GM12891 (cell line): ENCODE measurements at places on chromosomes 5 and 9.
A peak's percentile ranks its signal among the peaks of the same experiment; 100 is the strongest.

DNA sequence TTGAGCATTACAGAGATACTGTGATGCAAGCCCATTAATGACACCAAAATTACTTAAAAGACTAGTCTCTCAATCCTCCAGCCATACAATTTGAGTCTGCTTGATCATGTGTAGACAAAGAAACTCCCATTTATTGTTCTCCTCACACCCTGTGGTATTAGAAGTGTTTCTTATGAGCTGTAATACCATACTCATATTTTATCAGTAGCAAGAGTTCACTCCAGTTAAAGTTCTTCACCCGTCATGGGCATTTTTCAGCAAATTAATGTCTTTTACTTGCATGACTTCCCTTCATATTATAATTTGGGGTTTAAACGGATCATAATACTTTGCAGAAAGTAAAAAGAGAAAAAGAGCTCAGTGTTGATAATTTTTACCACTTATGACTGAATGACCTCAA, 242.9 kb downstream of the BNC2 start:
- DNase-seq, result no peak

DNA sequence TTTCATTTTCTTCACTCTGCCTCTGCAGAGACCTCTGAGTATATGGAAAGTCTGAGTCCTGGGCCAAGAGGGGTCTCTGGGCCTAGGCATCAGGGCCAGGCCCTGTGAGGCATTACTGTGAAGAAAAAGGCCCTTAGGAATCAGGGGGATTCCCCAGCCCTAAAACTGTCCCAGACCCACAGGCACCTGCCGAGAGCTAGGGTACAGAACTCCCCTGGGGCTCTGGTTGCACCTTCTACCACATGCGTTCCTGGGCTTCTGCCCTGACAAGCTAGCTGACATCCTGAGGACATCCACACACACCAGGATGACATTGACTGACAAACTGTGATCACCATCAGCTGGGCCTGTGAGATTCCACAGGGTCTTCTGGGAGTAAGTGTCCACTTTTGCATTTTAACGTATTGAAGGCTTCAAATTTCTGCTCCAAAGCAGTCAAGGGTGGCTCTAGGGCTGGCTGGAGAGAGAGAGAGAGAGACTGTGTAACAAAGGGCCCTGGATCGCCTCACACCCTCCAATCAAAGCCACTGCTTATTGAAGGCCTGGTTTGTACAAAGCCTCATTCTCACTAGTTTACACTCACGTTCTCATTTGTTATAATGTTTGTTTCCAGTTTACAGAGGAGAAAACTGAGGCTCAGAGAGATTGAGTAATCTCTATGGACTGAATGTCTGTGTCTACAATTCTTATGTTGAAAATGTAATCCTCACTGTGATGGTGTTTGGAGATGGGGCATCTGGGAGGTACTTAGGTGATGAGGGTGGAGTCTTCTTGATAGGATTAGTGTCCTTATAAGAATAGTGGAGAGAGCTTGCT, 45.1 kb downstream of the TGFBI start:
- no peak for DNase-seq

DNA sequence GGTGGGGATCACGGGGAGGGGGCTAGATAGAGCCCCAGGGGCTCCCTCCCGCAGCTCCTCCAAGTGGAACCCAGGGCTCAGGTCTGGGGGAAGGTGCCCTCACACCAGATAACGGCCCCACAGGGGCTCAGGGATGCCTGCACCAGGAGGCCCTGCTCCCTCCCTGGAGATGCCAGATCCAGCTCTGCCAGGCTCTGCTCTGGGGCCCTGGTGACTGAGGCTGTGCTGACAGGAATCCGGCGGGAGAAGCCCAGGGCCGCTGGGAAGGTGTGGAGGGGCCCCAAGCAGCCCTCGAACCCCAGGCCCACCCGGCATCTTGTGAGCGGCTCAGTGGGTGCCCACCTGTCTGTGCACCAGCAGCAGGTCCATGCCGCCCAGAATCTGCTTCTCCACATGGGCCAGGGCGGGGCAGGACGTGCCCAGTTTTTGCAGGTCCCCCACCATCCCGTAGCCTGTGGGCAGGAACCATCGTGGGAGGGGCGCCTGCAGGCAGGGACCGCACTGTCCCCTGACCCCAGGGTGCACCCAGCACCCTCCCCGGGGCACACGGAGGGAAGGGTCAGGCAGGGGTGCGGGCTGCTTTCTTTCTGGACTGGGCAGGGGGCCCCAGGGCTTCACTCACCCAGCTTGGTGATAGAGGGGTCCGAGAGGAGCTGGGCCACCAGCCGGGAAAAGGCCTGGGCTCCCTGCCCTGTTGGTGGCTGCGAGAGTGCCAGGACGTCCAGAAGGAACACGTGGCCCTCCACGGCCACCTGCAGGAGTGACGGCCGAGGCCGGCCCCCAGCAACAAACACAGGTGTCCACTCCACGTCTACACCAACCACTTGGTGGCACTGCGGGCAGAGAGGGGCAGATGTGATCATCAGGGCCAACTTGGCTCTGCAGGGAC, 48.9 kb upstream of the NRARP start:
- DNase-seq, result no peak

DNA sequence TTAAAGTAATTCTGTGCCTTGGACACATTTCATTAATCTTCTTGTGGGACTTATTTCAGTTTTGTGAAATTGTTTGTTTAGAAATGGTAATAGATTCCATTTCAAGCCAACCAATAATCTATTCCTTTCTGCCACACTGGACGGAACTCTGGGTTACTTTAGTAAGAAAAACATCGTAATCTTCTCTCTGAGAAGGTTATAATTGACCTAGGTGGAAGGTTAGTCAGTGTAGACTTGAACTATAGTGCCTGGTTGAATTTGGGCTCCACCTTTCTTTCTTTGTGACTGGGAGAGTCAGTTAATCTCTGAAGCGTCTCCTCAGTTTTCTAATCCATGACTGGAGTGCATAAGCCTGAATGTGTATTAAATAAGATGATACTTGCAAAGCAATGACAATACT, 89.7 kb upstream of the PRLR start:
- DNase-seq, result no peak

DNA sequence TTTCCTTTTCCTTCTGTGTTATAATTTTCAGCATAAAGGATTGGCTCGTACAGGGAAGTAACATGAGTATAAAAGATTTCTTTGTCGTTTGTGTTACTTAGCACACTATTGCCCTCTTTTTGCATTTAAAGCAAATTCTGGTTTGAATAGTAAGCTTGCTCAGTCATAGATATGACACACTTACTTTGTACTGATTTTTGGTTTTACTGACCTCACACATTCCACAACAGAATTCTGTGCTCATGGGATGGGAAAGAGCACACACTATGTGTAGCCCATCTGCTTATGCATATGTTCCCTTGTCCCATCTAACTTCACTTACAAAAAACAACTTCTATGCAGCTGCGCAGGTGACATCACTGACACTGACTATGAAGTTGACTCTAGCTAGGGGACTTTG, 111.9 kb upstream of the MTAP start:
- DNase-seq, result no peak

- no peak for DNase-seq
Measured at GRCh38 chr5:133119233-133119711, 67.5 kb downstream of the HSPA4 start.

- DNase-seq, result no peak
Measured at GRCh38 chr5:56286015-56286884, 53.1 kb upstream of the ANKRD55 start.

DNA sequence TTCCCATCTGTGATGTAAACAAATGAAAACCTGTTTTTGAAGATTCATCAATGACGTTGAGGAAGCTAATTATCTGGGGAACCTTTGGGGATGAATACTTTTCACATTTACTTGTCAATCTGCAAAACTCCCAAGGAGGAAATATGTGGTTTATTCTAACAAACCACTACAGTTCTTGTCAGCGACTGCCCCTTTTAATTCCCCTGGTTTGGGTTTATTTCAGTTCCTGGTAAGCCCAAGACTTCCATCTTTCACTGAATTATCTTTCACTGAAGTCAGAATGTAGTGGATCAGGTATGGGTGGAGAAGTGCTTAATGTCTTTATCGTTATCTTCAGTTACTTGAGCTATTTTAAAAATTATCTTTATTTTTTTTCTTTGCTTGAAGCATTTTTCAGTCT, 40.2 kb downstream of the TLR4 start:
- DNase-seq, result no peak

- no peak for DNase-seq
Measured at GRCh38 chr5:122753500-122753899, 21.4 kb upstream of the SNX2 start.

GRCh38 chr9:70778568-70778967, 342.9 kb downstream of the TRPM3 start:
- DNase-seq, result no peak

- DNase-seq, result no peak
Measured at GRCh38 chr5:136802383-136802782, 437.0 kb upstream of the TRPC7 start.

DNA sequence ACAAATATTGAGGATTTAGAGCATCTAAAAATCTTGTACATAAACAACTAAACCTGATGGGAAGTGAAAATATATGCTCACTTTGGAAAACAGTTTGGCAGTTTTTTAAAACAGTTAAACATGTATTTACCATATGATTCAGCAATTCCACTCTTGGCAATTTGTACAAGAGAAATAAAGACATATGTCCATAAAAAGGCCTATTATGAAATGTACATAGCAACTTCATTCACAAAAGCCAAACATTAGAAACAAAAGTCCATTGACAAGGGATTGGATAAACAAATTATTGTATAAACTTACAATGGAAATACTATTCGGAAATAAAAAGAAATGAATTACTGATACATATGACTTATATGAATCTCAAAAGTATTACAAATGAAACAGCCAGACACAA, 196.2 kb upstream of the SLC24A2 start:
- no peak for DNase-seq

GRCh38 chr5:108654051-108654450, 93.6 kb upstream of the FER start:
- no peak for DNase-seq

DNA sequence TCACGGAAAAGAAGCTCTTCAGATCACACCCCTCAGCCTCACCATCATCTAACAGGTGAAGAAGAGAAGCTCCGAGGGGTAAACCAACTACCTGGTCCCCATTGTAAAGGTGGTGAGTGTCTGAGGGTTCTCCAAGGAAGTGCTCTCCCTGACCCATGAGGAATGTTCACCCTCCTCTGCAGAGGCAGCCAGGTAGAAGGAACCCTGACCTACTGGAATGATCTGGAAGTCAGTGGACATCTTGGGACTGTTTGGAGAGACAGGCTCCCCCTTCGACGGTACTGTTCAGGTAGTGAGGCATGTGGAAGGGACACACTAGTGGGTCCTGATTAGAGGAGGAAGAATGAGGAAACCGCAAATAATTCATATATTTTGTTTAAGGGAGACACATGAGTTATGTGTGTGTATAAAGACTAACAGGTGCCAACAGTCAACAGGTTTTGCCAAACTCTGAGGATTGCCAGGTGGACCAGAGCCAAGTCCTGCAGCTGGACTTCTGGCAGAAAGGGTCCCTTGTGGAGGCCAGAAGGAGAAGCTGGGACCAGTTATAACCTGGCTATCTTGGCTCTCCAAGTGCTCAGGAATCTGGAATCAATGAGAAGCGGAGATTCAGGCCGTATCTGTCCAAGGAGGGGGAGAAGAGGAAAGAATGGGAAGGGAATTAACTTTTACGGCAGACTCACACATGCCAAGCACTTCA, 3.0 kb upstream of the ZBTB34 start:
- no peak for DNase-seq

- no peak for DNase-seq
Measured at GRCh38 chr5:25301836-25302235, 657.1 kb upstream of the CDH10 start.

DNA sequence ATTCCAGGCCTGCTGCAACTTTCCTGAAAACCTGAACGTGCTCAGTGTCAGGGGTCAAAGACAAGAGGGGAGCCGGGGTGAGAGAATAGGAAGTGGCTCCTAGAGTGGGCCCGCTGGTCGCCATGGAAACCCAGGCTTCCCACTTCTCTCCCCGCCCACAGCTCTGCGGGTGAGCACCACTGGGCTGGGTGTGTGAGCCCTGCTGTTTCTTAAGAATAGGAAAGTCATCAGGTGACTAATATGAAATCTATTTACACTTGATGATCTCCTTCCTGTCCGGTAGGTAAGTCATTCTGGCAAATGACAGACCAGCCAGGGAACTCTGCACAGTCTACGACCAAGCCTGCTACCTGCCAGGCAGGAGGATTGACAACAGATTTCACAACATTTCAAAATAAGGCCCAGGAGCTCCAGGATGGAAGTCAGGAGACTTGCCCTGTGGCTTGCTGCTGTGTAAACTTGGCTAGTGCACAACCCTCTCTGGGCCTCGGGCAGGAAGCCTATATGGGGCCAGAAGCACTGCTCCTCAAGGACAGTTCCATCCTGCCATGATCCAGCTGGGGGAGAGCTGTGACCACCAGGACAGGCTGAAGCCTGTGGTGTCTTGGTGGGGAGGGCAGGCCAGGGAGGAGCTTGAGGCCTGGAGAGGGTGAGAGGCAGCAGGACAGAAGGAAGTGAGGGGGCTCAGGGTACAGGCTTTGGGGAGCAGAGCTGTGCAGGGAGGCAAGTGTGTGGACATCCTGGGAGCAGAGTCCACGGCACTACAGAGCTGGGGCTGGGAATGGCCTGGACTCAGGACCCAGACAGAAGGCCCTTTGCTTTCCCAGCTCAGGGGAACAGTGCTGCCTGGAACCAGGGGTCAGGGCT, 60.6 kb downstream of the SHB start:
- DNase-seq, result peak; percentile 63

DNA sequence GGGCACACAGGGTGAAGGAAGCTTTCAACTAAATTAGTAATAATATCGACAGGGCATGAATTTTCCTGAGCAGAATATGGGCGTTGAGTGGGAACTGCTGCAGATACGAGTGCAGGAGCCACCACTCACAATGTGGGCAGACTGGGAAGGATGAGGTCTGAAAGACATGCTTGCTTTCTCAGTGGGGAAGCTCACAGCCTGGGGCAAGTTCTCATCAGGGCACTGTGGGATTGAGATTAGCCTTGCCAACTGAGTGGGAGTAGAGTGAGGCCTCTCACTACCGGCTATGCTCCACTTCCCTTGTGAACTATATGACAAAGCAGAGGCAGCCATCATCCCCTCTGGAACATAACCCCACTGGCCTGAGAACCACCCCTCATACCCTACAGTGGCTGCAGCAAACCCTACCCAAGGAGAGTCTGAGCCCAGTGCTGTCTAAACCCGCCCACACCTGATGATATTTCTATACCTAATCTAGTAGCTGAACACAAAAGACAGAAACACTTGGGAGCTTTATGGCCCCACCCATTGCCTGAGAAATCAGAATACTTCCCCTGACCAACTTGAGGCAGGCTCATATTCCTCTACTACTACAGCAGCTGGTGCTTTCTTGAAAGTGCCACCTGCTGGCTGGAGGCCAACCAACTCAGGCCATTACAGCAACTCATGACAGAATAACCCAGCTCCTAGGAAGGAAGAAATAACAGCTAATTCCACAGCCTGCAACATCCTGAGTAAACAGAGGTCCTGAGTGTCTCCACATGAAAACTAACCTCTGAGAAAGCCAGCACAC, 173.7 kb upstream of the SPEF2 start:
- no peak for DNase-seq
